ENCODE measurements at places on chromosomes 5 and 9. TPM values are rescaled to one million over a fixed set of nuclear protein-coding genes. Genes with fewer than 3 reads are reported as not detected.

DNA sequence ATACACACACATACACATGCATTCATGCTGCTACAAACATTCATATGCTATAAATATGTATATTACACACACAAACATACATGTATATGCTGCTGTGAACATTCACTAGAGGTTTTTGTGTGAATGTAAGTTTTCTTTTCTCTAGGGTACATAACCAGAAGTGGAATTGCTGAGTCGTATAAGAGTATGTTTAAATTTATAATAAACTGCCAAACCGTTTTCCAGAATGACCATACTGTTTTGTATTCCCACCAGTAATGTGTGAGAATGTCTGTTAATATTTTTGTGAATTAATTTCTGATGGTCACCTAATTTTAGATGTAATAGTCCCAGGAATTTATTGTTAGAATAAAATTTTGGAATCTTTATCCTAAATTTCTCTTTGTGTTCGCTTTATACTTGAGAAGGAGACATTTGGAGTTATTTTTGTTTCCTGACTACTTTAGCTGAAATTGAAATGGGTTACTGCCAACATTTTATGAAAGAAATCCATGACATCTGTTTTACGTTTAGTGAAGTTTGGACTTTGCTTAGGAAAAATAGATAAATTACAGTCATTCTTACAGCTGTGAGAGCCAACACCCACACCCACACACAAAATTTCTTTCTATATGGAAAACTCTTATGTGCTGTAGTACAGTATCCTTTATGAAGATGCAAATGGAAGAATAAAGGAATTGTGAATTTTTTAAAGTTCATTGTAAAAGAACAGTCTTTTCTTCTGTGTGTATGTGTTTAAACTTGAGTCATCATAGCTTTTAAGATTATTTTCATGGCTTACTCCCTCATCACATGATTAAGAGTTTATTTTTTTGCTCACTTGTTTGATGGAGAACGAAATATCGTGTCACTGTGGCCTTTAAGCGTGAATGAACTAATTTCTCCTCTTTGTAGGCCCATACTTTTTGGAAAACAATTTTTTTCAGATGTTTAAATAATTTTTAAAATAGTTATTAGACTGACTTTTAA lies 24.3 kb downstream of the CENPP start:
- no peak for DNase-seq

- no peak for DNase-seq
These were observed 142.0 kb downstream of the FAM114A2 start for GRCh38 chr5:153896701-153897100.

DNA sequence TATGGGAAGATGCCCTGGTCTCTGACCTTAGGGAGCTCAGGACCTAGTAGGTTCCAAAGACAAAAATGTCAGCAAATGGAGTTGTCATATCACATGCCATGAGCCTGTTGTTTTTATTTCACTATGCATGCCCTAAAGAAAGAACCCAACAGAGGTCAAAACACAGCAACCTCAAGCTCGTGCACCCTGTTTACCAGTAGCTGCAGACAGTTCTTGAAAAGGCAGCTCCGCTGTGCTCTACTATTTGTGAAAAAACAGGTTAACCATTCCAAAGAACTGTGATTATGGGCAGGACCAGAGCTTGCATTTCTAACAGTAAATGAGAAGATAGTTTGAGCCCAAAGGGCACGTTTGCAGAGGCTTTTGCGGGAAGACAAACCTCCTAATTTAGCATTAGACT lies 22.8 kb downstream of the ITK start:
- DNase-seq, result no peak

- peak; percentile 9 for DNase-seq
These were observed 1.6 kb upstream of the SPZ1 start for GRCh38 chr5:80318212-80318611.

DNA sequence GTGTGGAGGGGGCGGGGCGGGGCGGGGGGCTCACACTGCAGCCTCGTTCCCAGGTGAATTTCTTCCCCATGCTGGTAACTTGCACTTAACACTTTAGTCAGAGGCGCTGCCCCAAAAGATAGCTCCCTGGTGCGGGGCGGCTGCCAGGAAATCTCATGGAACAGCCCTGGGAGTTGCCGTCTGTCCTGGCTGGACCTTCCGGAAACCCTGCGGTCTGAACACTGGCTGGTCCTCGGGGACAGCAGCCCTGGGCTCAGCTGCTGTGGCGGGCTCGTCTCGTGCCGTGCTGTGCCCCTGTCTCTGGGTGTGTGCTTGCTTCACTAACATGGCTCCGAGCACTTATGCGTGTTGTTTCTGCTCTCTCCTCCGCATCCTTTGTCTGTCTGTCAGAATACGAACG lies 25.8 kb downstream of the PTGES2 start:
- no peak for DNase-seq

GRCh38 chr5:90878549-90879196 lies 320.1 kb downstream of the ADGRV1 start:
- DNase-seq, result no peak

Gene CCNO
- 13.9 TPM for polyA plus RNA-seq

Gene ZDHHC11
- 10.0 TPM for polyA plus RNA-seq

Gene GRIA1
- 0.97 TPM for polyA plus RNA-seq

Gene GCNT4
- 12.6 TPM for polyA plus RNA-seq

Gene RANBP3L
- polyA plus RNA-seq, result 9.1 TPM

All from left renal cortex interstitium (tissue), 4 donors.